ENCODE measurements at places on chromosomes 1 and 21.

- DNase-seq: no peak
Observed at GRCh38 chr21:29490016-29490415, 191.3 kb downstream of the BACH1 start.

DNA sequence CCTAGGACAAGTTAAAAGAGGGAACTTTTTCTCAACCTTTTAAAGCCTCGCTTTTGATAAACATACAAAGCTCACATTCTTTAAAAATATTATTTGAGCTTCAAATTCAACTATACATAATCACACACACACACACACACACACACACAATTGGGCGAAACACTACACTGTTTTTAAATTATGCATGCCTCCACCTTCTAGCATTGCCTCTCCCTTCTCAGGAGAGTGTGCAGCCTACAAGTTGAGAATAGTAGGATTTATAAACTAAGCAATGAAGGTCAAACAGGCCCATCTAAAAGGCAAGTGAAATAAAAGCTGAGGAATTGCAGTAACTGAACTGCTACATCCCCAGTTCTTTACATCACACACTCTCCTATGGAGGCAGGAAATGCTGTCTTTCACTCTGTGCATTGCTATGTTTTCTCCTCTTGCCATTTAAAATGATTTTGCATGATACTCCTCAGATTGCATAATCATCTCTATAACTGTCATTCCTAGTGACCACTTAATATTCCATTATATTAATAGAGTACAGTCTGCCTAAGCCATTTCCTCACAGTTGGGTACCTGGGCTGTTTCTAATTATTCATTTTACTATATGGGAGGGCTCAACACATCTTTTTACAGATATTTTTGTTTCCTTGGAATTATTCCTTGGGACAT is 92.5 kb upstream of the KCNE2 start:
- DNase-seq: no peak

DNA sequence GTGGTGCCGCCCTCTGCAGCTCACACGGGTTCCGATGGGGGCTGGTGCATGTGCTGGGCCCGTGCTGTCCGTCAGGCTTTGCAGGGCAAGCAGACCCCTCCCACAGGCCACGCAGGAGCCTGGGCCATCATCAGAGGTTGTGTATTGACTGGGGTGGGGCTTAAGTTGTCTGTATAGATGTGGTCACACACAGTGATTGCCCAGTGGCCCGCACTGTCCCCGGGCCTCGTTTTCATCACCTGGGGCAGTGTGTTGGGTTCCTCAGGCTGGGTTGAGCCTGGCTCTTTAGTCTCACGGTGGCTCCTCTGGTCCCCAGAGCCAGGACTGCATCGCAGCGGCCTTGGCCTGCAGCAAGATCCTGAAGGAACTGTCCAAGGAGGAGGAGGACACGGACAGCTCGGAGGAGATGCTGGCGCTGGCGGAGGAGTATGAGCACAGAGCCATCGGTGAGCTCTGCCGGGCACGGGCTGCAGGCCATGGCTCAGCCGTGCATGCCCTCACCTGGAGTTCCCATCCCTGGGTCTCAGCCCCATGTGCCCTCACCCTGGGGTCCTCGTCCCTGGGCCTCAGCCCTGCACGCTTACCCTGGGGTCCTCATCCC is 44.1 kb downstream of the TRPM2 start:
- no peak for DNase-seq

DNA sequence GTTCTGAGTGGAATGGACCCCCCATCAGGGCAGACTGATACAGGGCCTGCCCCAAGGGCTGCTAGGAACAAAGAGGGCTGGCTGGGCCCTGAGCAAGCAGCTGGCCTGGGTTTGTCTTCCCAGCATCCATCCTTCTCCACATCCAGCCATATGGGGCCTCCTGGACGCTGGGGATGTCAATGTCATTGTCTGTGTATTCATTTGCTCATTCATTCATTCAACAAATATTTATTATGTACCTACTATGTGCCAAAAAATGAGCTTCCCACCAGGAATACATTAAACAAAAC is 15.6 kb upstream of the ECE1 start:
- DNase-seq: no peak

DNA sequence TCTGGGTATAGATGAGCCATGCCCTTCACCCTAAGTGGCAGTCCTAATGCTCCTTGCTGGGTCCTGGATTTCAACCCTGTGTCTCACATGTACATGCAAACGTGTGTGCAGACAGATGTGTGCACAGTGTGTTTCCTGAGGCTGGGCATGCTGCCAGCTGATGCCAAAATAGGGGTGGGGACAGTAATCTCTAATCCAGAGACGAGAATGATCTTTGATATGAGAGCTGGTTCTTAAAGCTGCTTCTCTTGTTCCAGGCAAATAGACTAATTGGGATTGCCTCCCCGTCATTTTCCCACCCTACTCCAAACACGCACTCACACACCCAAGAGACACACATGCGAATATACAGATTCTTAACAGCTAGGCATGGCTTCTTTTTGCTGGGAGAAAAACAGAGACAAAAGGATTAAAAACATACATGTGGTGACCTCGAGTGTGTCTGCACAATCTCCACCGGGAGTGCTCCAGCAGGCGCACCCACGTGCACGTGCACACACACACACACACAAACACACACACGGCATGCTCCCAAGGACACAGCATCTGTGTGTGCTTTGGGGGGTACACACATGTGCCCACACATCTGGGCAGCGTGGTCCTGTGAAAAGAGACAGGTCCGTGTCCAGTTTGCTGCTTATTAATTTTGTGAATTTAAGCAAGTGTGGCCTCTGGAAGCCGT is 102.1 kb upstream of the ZBTB40 start:
- no peak for DNase-seq

DNA sequence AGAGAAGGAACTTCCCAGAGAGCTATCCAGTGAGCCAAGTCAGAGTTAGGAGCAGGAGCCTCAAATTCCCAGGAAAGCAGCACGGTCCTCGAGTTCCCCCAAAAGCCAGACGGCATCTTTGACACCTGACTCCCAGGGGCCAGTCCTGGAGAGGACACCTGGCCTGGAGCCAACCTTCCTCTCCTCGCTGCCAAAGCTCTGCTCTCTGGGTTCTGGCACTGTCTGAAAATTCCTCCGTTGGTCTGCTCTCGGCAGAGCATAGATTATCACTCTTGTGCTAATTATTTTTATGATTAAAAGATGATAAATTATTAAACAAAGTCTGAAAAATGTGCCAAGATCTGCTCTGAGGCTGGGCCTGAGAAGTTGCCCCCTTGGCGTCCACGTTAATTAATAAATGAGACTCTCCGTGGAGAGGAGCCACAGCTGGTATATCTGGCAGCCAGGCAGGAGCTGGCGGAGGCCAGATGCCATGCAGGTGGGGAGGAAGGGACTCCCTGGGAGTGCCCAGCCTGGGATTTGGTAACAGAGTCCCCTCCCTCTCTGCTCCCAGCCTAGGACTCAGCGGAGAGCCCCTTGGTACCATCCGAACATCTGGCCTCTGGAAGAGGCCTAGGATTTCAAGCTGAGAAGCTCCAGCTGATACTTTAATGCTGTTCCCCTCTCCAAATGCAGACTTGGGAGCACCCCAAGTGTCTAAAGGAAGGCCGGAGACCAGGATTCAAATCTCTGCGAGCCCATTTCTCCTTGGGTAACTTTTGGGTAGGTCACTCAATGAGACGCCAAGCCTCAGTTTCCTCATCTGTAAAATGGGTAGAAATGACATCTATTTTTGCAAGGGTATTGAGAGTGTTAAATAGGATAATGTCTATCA is 163.7 kb upstream of the POU3F1 start:
- no peak for DNase-seq

DNA sequence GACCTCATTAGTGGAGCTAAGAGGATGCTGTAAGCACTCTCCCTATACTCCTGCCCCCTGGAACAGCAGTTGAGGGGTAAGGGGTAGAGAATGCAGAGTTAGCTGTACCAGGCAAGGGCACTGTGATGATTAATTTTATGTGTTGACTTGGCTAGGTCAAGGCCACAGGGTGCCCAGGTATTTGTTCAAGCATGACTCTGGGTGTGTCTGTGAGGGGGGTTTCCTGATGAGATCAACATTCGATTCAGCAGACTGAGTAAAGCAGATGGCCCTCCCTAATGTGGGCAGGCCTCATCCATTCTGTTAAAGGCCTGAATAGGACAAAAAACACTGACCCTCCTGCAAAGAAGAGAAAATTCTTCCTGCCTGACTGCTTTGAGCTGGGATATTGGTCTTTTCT is 110.8 kb downstream of the KCND3 start:
- no peak for DNase-seq

DNA sequence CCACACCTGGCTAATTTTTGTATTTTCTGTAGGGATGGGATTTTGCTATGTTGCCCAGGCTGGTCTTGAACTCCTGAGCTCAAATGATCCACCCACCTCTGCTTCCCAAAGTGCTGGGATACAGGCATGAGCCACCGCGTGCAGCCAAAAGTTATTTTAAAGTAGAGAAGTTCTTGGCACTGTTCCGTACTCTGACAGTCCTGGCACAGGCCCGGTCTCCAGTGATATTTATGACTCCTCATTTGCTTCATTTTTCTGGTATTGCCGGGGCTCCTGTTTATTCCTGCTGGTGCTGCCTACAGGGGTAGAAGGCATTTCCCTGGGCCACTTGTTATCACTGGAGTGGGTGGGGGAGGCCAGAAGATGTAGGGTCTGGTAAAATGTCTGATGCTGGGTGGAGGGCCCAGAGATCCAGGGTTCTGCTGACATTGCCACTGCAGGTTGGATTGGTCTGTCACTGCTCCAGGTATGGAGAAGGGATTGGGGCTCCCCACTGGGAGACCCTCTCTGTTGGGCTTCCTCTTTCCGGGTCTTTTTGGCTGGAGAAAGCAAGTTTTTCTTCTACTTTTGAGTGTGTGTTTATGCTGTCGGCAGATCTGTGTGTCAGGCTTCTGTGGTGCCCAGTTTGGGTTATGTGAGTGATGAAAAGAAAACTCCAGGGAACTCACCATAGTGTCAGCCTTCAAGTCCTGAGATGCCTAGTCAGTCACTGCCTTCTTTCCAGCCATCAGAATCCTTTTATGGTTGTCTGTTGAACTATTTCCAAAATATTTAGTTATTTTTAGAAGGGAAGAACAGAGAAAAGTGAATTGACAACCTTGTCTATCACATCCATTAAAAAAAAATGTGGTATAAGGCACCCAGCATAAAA is 4.5 kb downstream of the MROH7 start:
- DNase-seq: no peak

GRCh38 chr1:43532716-43533115 is 2.0 kb downstream of the PTPRF start:
- DNase-seq: no peak

DNA sequence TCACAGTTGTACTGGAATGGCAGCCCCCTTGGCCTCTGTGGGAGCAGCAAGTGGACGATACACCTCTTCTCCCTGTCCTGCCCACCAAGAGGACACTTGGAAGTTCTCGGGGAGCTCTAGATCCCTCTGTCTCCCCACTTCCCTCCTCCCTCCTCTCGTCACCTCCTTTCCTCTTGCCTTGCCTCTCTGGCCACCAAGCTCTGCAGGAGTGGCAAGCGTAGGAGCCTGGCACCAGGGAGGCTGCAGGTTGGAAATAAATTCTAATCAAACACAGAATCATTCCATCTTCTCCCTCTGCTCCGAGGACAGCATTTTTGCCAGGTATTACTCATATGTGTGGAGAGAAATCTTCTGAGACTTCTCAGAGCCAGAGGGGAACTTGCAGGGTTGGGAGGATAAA is 20.8 kb downstream of the CAMK2N1 start:
- no peak for DNase-seq

DNA sequence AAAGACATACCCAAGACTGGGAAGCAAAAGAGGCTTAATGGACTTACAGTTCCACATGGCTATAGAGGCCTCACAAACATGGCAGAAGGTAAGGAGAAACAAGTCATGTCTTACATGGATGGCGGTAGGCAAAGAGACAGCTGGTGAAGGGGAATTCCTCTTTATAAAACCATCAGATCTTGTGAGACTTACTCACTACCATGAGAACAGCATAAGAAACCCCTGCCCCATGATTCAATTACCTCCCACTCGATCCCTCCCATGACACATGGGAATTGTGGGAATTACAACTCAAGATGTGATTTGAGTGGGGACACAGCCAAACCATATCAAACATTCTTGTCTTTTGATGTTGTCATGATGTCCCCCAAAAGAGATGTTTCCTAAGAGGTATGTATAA is 103.3 kb downstream of the DUSP10 start:
- DNase-seq: no peak

GRCh38 chr1:156065212-156065611 is 4.3 kb downstream of the RAB25 start:
- no peak for DNase-seq

- DNase-seq: no peak
Observed at GRCh38 chr1:84758968-84759491, 68.8 kb upstream of the SSX2IP start.

- peak; percentile 65 for DNase-seq
Observed at GRCh38 chr1:6440198-6441126, 15.9 kb downstream of the ESPN start.

DNA sequence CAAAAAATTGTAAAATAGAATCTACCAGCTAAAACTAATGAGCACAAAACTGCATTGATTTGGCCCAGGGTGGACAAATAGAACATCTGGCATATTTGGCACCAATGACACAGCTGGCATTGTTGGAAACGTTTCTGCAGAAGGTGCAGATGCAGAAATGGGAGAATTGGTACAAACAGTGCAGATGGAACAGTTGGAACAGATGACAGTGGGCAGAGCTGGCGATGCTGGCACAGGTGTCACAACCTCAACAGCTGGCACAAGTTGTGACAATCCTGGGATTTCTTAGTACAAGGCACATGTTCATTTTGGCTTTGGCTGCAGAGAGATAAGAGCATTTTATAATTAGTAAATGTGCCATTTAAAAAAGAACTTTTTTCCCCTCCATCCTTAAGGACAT is 91.1 kb upstream of the ZBTB18 start:
- no peak for DNase-seq

GRCh38 chr1:79198832-79199231 is 192.3 kb upstream of the ADGRL4 start:
- no peak for DNase-seq

DNA sequence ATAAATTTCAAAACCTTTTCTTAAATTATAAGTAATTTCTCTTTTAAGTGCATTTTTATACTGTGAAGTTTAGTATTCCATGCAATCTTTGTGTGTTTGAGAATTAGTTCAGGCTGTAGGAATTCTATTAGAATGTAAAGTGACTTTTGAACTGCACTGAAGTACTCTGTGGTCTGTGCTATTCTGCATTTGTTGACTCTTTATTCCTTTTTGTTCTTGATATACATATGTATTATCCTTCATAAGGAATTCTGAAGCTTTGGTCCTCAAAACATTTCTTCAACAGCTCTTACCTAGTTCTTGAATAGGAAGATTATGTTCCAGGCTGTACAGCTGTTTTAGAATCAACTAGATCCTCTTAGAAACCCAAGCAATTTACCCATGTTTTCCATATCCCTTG is 158.0 kb downstream of the HS2ST1 start:
- DNase-seq: no peak

DNA sequence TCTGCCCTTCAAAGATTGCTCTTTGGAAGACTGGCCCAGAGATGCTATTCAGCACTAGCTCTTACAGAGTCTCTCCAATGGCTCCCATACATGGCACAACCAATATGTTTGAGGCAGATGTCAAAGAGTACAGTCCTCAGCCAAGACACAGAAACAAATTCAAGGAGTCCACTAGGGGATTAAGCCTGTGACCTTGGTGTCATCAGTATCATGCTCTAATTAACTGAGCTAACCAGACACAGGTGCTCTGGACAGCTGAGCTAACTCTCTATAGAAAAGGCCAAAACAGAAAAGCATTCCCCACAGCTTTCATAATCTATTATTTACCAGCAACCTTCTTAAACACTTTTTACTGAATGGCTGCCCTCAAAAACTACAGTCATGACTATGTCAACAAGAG is 666.0 kb upstream of the PLXNA2 start:
- no peak for DNase-seq

GRCh38 chr1:39866767-39867166 is 16.5 kb downstream of the TRIT1 start:
- no peak for DNase-seq
